ENCODE measurements at places on chromosomes 12 and 14.
A peak's percentile ranks its signal among the peaks of the same experiment; 100 is the strongest.

DNA sequence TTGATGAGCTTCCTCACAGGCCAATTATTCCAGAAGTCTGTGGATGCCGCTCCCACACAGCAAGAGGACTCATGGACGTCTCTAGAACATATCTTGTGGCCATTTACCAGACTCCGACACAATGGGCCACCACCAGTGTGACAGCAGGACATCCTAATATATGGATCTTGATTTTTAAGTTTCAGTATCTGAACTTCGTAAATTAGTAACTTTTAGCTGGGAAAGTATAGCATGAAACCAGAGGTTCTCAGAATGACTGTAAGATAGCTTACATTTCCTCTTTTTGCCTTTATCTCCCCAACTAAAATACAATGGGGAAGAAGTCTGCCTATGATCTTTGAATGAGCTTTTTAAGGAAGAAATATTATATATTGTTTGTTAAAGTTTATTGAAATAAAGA lies 87.0 kb downstream of the DNAI7 start:
- DNase-seq: no peak

GRCh38 chr12:109757671-109758265 lies 44.1 kb downstream of the FAM222A start:
- DNase-seq: no peak

DNA sequence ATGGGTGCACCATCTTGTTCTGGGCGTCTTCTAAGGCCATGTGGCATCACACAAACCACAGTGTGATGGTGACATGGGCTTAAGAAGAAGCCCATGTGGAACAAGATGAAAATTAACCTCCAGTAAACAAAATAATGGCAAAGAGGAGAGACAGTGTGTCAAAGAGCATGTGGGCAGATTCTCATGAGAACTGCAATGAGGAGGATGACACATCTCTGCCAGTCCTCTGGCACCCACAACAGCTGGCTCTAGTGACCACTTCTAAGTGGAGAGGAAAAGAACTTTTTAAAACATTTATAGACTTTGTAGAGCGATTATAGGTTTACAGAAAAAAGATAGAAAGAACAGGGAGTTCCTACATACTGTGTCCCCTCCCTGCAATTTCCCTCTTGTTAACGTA lies 401.4 kb downstream of the ATP23 start:
- DNase-seq: no peak

DNA sequence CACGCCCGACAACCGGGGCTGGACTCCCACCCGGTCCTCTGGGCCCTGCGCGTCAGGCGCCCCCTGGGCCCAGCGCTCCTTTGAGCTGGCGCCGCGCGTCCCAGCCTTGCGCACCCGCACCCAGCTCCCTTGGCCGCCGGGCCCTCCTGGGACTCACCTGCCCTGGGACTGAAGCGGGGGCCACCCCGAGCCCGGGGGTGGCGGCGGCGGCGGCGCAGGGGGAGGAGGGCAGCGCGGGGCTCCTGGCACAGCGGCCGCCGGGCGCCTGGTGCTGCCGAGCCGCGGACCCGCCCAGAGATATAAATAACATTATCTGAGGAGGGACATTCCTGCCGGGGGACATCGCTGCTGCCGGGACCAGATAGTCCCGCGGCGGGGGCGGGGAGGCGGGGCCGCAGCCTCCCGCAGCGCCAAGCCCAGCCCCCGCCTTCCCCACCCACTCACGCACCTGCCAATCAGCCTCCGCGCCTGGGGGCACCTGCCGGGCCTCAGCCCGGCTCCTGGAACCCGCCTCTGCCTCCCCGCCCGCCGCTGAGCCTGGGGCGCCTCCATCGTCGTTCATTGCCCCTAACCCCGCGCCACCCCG lies at the start of gene SPTB:
Gene SPTB (minus strand): TSS at position 273 of the 586 bp plus-strand sequence. CDS start 56,813 bp downstream, outside the sequence.
- peak; percentile 59 for DNase-seq

GRCh38 chr14:99346470-99347080 lies 74.6 kb upstream of the BCL11B start:
- DNase-seq: no peak

- no peak for DNase-seq
These were observed 1.7 kb downstream of the CYP27B1 start for GRCh38 chr12:57765003-57765697.

- no peak for DNase-seq
These were observed 22.2 kb downstream of the A2ML1 start for GRCh38 chr12:8844665-8845064.

- DNase-seq: no peak
These were observed at the start of gene CRIP1 for GRCh38 chr14:105486163-105486973. Gene CRIP1 (plus strand): TSS chr14:105486886. CDS start chr14:105487260, 374 bp downstream.

DNA sequence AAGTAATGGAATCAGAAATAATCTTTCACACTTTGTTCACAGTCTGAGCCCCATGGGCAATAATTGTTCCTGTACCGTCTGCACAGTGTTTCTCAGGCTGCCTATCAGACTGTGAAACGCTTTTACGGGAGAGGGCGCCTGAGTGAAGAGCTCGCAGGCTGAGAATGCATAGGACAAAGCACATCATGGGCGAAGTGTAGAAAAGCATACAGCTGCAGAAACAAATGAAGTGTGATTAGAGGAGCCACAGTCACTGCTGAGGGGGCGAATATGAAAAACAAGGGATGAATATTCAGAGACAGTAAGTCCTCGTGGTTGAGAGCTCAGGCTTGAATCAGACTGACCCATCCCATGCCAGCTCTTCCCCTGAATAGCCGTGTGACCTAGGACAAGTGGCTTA lies 438.4 kb upstream of the DCN start:
- DNase-seq: no peak

- DNase-seq: no peak
These were observed 27.5 kb upstream of the DCN start for GRCh38 chr12:91210144-91210543.

DNA sequence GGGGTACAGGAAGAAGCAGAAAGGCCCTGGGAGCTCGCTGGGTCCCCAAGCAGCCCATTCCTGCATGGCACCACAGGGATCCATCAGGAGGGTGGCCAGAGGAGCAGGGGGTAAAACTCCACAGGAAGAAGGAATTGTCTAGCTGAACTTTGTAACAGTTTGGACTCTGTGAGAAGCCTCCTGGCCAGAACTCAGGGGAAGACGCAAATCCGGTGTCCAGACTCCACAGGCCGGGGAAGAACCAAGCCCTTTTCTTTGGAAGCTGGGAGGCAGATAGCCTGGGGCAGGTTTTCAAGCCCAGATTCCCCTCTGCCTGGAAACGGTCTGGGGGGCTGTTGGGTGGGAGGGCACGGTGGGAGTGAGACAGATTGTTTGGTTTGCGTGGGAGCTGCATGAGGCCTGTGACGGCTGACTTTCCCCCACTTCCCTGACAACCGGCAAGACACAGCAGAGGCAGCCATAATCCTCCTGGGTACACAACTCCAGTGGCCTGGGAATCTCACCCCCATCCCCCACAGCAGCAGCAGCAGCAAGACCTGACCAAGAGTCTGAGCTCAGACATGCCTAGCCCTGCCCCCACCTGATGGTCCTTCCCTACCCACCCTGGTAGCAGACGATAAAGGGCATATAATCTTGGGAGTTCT lies 16.7 kb downstream of the GPHB5 start:
- DNase-seq: no peak

DNA sequence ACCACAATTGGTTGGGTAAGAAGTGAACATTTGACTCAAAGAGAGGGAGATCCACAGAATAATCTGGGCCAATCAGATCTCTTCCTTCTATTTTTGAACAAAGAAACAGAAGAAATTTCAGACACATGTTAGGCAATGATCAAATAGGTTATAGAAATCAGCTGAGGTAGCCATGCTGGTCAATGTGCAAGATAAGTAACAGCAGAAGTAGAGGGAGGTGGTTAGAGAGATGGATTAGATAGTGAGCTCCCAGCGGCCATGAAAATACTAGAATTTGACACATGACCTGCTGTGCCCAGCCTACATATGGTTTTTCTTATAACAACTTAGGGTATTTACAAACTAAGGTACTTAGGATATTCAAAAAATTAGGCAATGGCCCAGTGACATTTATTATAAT lies 230.9 kb upstream of the ARID2 start:
- no peak for DNase-seq

DNA sequence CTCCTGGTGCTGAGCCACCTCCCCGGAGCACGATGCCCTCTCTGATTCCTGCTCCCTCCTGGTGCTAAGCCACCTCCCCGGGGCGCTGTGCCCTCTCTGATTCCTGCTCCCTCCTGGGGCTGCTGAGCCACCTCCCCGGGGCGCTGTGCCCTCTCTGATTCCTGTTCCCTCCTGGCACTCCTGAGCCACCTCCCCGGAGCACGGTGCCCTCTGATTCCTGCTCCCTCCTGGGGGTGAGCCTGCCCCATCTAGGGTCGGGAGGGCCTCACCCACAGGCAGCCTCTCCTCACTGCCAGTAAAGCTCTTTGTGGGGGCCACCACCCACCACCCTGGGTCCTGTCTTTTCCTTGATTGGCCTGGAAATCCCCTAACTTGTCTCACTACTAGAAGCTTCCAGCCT lies 327.6 kb upstream of the SFSWAP start:
- DNase-seq: no peak

- DNase-seq: no peak
These were observed 13.7 kb upstream of the ALX1 start for GRCh38 chr12:85266356-85266755.

DNA sequence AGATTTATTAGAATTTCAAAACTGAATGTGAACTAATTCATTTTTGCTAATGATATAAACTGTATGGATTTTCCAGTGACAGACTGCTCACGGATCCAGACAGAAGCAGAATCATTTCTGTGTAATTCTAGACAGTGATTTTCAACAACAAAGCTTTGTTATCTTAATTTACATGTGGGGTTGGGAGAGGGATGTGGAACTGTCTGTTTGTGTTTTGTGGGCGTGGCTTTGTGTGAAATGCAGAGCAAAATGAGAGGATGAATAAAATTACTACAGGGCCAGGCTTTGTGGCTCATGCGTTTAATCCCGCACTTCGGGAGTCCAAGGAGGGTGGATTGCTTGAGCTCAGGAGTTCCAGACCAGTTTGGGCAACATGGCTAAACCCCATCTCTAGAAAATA lies 834.7 kb downstream of the GALC start:
- DNase-seq: no peak

DNA sequence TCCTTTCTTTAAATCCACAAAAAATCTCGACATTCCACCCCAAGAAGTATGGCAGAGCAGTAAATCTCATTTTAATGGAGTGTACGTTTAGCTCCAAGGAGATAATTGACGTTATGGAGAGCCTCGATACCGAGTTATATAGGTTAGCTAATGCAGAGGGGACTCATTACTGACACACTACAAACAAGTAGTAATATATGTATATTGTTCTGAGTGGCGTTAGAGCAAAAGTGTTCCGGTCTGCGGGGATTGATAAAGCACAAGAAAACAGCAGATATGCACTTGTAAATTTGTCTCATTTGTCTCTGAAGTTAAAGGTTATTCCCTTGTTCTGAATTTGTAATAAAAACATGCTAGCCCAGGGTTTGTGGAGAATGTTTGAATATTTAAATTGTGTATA lies 84.1 kb downstream of the BCL11B start:
- no peak for DNase-seq

DNA sequence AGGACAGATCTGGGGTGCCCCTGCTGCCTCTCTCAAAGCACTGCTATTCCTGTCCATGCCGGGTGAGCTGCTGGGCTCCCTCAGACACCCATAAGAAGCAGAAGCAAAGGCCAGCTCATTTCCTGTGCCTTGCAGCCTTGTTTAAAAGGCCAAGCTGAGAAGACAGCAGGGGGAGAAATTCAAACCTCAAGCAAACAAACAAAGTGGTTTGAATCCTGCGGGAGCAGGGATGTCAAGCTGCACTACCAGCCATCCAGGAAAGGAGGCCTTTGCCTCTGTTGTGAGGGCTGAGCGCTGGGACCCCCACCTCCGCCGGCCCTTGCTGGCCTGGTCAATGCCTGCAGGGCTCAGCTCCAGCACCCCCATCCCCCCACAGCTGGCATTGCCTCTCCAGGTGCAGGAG lies 176.5 kb downstream of the PIWIL1 start:
- DNase-seq: no peak

DNA sequence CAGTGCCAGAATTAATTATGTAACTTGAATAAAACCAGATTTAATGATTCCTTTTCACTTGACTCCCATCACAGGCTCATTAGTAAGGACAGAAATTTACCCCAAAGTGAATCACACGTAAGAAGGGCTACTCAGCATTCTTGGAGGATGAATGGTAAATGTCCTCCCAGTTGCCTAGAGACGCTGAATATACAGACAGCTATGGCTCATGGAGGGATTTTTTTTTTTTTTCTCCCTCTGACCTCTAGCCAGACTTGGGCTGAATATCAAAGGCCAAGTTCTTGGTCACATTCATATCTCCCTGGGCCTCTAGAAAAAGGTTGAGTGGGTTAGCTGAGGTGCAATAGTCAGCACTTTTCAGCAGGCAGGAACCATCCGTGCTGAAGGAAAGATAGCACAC lies 77.5 kb downstream of the PHLDA1 start:
- no peak for DNase-seq

DNA sequence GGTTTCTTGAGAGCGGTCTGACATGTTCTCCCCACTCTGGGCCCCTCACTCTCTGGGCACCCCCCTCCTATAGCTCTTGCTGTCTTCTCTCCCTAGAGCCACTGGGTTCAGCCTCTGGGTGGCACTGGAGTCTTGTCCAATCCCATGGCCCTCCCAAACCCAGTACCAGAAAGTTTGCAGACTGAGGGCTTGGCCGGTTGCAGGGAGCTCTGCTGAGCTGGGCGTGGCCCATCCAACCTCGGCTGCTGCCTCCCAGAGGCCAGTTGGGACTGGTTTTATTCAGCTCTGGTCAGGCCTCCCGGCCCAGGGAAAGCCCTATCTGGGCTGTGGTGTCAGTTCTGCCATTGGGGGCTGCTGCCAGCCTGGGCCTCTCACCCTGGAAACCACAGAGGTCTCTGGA lies 37.9 kb downstream of the ISCA2 start:
- DNase-seq: no peak

DNA sequence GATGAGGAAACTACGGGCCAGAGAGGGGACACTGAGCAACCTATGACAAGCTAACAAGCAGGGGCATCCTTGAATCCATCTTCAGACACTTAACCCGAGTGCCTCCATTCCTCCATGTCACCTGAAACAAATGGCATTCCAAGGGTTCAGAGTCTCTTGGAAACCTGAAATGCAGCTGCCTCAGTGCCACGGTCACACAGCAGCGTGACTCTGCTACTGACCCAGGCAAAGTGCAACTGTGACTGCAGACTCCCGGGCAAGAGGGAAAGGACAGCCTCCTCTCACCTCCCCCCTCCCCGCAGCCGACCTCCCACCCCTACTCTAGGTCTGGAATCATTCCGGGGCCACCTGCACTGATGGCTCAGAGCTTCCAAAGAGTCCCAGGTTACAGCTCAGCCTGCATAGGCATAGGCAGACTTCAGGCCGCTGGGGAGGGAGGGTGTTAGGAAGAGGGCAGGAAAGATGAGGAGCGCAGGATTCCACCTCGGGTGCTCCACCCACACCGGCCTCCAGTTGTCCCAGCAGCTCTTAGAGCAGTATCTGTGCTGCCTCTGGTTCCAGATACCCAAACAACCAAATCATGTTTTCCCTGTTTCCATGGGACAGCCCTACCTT lies 53.2 kb downstream of the KCNK10 start:
- DNase-seq: no peak

All from stimulated activated CD4-positive, alpha-beta T cell treated with anti-CD3 and anti-CD28 coated beads, TNF-alpha, amount 100 ng/mL, for 4 hours (primary cell).